ENCODE measurements at places on chromosomes 16 and 17. TPM values are rescaled to one million over a fixed set of nuclear protein-coding genes. Genes with fewer than 3 reads are reported as not detected.
A peak's percentile ranks its signal among the peaks of the same experiment; 100 is the strongest.

Gene CACNA1H
- 0.63 TPM for polyA plus RNA-seq

Gene ZP2
- polyA plus RNA-seq: not detected

Gene MFSD6L
- polyA plus RNA-seq: not detected

DNA sequence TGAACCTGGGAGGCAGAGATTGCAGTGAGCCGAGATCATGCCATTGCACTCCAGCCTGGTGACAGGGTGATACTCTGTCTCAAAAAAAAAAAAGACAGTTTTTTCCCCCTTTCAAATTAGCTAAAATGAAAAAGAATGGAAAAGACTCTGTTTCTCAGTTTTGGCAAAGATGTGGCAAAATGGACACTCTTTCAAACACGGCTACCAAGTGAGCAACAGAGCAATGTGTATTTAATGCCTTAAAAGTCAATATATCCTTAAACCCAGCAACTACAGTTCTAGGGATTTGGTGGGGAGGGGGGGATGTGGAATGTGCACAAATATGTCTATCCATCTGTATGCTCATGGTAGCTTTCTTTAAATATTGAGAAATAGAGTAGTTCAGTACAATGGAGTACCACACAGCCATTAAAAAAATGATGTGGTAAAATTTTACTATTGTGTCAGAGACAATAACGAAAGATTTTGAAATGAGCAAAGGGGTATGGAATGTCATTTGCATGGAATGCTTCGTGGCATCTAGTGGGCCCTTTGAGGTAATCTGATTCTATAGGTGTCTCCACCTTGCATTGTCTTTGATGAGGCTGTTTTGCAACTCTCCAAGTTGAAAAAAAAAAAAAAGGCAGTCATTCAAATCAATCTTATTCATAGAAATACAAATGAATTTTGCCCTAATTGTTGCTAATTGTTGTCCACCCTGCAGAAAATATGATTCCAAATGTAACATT, 108.1 kb downstream of the AXIN2 start:
- DNase-seq: no peak

GRCh38 chr17:64217249-64217691, 45.8 kb downstream of the TEX2 start:
- no peak for DNase-seq

Gene OTOA
- polyA plus RNA-seq: not detected

DNA sequence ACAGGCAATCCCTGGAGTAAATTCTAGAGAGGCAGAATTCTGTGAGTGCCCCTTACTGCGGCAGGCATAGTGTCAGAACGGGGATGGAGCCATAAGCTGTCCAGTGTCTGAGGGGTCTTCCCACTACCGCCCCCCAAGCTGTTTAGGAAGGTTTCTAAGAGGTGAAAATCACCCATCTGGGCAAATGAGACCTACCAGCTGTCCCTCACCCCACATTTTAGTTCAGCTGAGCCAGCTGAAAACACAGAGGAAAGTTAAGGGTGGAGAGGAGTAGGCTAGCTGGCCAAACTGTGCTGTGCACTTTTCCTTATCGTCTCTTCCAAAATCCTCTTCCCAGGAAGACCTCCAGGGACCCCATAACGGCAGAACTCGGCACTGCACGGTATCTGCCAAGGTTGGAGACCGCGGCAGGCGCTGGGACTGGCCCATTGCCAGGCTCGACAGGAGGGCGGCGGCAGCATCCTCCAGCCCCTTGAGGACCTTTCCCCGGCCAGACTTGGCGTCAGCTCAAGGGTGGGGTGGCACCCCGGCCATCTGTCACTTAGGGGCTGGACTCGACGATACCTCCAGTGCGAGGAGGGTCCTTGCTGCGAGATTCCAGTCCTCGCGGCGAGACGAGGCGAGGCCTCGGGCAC, 955 bp downstream of the ACLY start:
- peak; percentile 36 for DNase-seq

Gene CTNS
- polyA plus RNA-seq: 10.5 TPM

GRCh38 chr17:66717641-66718058, 117.3 kb upstream of the CACNG5 start:
- DNase-seq: no peak

Gene C17orf50
- polyA plus RNA-seq: not detected

Gene CHST5
- not detected for polyA plus RNA-seq

GRCh38 chr16:83651871-83652270, 155.9 kb upstream of the HSBP1 start:
- DNase-seq: no peak

DNA sequence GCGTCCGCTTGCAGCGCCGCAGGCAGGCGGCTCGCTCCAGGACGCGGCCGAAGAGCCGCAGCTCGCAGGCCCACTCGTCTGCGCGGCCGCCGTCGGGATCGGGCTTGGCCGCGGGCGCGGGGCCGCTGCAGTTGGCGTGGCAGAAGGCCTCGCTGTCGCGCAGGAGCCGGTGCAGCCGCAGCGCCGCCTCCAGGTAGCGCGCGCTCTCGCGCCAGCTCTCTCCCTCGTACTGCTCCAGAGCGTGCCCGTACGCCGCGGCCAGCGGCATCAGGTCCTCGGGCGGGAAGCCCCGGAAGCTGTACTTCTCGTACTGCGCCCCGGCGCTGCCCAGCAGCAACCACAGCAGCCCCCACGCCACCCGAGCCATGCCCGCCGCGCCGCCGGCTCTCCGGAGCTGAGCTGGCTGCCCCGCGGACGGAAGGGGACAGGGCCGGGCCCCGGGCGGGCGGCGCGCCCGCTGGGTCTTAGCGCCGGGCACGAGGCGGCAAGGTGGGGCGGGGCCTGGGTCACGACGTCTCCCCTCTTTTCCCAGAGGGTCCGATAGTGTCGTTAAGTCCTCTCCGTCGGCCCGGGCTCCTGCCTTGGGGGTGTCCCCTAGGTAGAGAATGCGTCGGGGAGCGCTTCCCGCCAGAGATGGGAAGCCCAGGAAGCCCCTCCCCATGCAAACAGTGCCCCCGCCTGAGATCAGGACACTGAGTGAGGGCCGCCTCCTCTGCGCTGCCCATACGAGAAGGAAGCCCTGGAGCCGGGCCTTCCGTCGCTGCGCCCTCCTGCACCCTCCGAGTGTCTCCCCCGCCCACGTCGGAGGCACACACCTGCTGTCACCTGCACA, at the start of gene P3H4:
Gene P3H4 (minus strand): TSS at position 401 of the 832 bp plus-strand sequence. CDS start 34 bp downstream, at position 367.
- DNase-seq: peak; percentile 78

Gene MPP2
- polyA plus RNA-seq: not detected

GRCh38 chr16:86345516-86345915, 164.8 kb upstream of the FOXF1 start:
- no peak for DNase-seq

All from CD4-positive, CD25-positive, alpha-beta regulatory T cell (primary cell).